Natural killer cell (primary cell): ENCODE measurements at places on chromosomes 1 and 21. TPM values are rescaled to one million over a fixed set of nuclear protein-coding genes. Genes with fewer than 3 reads are reported as not detected.

Gene MAPKAPK2
- total RNA-seq = 197 TPM

DNA sequence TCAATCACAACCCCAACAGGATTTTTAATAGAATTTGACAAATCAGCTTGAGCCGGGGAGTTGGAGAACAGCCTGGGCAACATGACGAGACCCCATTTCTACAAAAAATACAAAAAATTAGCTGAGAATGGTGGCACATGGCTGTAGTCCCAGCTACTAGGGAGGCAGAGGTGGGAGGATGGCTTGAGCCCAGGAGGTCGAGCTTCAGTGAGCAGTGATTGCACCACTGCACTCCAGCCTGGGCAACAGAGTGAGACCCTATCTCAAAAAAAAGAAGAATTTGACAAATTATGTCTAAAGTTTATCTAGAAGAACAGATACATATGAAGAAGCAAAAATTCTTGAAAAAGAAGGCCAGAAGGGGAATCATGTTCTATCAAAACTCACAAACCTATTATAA is 43.2 kb downstream of the FRRS1 start:
- no peak for DNase-seq

DNA sequence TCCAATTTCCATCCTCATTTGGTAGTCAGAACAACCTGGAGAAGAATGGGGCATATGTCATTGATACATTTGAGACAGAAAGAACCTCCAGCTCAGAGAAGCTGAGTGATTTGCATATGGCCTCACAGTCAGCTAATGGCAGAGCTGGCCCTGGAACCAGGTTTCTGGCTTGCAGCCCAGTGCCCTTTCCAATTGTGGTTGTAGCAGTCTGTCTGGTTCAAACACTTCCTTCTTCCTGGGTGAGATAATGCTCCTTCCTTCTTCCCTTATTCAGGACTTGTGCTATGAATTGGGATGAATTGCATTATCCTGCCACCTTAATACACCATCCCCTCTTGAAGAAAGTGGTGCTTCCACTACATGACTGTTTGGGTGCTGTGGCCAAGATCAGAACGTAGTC is 24.2 kb downstream of the SLC5A9 start:
- no peak for DNase-seq

DNA sequence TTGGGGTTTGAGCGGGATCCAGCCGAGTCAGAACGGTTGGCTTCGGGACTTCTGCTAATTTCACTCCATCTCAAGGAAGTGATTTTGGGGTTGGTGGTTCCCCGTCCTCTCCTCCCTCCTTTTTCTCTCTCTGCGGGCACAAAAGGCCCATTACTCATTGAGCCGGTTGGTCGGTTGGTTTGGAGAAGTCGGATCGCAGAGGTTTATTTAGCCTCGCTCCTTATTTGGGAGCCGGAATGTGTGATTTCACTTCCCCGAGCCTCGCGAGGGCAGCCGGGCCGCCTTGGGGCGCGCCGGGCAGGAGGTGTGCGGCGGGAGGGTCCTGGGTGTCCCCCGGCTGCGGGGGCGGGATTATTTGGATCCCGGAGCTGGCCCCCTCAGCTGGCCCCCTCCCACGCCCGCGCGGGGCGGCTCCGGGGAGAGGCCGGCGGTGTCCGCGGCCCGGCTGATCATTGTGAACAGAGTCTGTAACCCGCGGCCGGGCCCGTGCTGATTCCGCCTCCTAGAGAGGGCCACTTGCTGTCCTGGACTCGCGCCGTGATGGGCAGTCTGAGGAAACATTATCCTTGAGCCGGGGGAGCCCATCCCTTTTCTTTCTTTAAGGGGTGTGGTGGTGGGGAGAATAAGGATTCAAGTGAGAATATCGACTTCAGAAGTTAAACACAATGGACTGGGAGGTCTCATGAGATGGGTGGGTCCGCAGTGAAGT is 1.2 kb downstream of the MAPKAPK2 start:
- DNase-seq = peak; percentile 49

DNA sequence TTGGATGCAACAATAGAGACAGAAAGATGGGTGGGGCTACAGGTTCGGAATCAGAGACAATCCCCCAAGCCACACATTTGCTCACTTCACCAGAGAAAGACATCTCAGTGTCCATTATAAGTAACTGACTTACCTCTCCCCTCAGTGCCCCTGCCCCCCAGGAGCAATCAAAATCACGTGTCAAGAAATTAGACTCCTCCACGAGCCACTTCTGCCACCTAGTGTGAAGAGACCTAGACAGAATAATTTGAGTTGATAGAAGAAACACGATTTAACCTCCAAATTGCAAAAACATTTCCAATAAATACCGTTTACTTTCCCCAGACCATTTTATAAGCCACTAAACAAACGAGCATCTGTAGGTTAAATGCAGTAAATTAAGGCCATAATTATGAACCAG is 123.2 kb downstream of the SLC30A10 start:
- no peak for DNase-seq

GRCh38 chr1:36206323-36206858 is 17.9 kb upstream of the THRAP3 start:
- no peak for DNase-seq

DNA sequence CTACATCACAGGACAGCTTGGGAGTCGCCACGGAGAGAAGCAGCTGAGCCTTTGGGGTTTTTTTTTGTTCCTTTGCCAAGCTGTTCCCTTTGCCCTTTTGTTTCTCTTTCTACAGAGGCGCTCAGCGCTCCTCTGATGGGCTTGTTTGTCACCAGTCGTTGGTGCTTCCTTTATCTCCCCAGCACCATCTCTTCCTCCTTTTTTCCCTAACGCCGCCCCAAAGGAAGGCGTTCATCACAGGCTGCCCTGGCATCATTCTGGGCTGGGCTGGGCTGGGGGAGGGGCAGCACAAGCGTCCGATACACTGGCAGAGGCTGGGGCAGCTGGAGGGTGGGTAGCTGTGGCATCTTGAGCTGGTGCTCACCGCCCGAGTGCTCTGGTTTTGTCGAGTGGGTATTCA is 10.5 kb downstream of the IGSF21 start:
- no peak for DNase-seq

DNA sequence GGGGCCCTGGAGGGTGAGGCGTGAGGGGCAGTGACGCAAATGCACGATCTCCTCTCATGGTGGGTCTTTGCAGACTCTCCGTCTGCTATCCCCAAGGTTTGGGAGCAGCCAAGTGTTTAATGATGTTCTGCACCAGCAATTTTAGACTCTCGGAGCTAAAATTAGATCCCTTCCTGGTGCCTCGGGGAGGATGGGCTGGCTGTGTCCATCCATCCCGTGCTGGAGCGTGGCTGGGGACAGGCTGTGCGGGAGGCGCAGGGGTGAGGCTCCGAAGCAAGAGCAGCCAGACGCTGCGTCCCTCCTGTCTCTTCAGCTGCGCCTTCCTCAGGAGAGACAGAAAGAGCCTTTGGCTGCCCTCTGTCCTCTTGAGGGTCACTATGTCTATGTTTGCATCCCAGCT is 387.6 kb downstream of the CAMTA1 start:
- DNase-seq = no peak

GRCh38 chr1:54069791-54070170 is 16.4 kb downstream of the TCEANC2 start:
- no peak for DNase-seq
